ENCODE measurements at places on chromosomes 3 and 15.
A peak's percentile ranks its signal among the peaks of the same experiment; 100 is the strongest.

DNA sequence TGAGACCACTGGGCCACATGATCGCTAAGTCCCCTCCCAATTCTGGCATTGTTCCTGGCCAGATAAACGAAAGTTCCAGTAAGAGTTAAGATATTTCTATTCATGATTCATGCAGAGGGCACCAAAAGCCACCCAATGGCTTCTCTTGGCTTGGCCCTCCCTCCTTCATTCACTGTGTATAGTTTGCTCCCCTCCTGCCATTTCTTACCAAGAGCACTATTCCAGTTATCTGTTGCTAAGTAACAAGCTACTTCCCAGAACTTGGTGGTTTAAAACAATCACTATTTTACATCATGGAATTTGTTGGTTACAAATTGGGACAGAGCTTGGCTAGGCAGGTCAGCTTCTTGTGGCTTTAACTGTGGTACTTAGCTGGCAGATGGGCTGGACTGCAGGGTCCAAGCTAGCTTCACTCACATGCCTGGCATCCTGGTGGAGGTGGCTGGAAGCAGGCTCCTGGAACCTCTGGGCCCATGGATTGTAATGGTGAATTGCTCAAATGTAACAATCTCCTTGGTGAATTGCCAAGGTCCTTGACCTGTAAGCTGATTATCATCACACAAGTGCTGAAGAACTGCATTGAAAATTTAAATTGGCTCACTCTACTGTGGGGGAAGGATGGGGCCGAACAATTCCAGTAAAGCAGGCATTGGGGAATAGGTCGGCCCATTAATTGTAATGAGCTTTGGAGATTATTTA is 16.6 kb downstream of the EAF1 start:
- no peak for DNase-seq

GRCh38 chr15:59158701-59159034 is 48.0 kb upstream of the LDHAL6B start:
- DNase-seq, result no peak

- DNase-seq, result no peak
These were observed 36.2 kb downstream of the MRAS start for GRCh38 chr3:138384531-138384930.

- no peak for DNase-seq
These were observed 124.9 kb downstream of the GRM7 start for GRCh38 chr3:6985848-6986247.

DNA sequence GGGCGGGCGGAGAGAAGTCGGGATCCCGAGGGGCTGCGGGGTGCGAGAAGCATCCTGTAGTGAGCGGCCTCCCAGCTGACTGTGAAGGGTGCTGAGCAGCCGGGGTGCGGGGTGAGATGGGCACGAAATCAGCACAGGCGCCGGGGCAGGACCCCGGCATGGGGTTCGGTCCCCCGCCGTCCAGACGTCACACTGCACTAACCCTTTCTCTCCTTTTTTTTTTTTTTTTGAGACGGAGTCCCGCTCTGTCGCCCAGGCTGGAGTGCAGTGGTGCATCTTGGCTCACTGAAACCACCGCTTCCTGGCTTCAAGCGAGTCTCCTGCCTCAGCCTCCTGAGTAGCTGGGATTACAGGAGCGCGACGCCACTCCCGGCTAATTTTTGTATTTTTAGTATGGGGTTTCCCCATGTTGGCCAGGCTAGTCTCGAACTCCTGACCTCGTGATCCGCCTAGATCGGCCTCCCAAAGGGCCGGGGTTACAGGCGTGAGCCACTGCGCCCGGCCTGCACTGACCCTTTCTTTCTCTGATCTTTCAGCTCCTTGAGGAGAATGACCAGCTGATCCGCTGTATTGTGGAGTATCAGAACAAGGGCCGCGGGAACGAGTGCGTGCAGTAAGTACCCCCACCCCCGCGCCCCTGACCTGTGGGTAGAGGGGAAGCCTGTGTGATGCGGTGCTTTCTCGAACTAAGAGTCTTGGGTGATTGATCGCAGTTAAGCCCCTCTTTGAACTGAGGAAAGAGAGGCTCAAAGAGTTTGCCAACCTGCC is 513 bp downstream of the SS18L2 start:
- no peak for DNase-seq

GRCh38 chr3:42349765-42350594 is 60.4 kb downstream of the LYZL4 start:
- no peak for DNase-seq

DNA sequence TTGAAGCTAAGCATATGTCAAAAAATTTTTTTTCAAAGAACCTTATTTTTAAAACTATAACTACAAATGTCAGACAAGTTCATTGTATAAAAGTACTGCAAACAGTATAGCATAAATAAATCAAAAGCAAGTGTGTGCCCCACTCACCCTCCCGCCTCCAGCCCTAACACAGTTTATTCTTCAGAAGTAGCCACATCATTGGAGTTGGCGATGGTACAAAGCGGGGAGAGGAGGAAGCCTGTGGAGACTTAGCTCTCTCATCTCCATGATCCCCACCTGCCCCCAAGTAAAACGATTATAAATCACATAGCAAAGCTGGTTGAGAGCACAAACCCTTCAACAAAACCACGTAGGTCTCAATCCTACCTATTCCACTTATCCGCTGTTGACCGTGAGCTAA is 33.6 kb downstream of the FOXP1 start:
- DNase-seq, result no peak

GRCh38 chr3:23501201-23501802 is 298.2 kb downstream of the UBE2E2 start:
- no peak for DNase-seq

GRCh38 chr3:169478566-169479313 is 184.8 kb downstream of the MECOM start:
- no peak for DNase-seq

DNA sequence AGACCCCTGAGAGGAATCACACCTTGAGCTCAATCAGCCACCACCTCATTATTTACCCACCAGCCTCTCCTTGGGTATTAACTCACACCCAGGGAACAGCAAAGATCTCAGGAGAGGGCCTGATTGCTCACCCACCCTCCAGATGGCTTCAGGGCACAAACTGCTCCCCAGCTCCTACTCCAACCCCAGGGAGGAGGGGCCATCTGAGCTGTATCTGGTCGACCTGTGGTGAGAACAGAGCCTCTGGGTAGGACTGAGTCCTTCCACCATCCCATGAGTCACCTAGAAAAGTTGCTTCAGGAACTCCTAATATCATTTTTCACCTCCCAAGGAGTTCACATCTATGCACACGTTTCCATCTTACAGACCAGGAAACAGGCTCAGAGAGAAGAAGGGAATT is 44.8 kb upstream of the HES1 start:
- no peak for DNase-seq

DNA sequence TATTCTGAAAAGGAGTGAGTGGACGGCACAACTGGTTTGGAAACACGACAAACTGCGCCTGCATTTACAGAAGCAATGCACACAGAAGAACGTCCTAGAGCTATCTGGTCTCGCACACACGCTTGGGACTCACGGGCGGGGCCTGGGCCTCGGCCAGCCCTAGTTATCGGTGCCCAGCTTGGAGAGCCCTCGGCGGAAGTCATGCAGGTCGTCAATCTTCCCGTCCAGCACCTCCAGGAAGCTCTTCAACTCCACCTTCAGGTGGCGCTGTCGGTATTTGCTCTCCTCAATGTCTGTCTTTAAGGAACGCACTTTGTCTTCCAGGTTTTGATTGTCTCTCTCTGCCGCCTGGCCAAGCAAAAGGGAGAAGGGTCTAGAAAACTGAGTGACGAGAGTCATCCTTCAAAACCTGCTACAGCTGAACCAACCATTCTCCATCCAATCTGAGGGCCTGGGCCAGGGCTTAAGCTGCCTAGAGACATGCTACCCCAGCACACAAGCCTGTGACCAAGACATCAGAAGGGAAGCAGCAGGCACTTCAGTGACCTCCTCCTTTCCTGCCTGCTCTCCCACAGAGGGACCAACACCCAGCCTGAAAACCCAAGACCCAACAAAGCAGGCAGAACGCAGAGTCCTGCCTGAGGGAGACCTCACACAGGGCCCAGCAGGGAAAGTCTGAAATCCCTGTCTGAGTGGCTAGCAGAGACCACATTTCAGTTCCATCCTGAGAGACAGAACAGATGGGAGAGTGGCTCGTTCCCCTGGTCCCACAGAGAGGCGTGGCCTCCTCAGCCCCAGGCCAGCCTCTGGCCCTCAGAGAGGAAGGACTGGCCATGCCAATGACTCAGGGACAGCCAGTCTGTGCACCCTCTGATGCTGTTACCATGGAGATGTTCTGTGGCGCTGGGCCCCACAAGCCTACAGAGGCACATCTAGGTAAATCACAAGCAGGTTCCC is 40.4 kb downstream of the WHAMM start:
- peak; percentile 12 for DNase-seq

DNA sequence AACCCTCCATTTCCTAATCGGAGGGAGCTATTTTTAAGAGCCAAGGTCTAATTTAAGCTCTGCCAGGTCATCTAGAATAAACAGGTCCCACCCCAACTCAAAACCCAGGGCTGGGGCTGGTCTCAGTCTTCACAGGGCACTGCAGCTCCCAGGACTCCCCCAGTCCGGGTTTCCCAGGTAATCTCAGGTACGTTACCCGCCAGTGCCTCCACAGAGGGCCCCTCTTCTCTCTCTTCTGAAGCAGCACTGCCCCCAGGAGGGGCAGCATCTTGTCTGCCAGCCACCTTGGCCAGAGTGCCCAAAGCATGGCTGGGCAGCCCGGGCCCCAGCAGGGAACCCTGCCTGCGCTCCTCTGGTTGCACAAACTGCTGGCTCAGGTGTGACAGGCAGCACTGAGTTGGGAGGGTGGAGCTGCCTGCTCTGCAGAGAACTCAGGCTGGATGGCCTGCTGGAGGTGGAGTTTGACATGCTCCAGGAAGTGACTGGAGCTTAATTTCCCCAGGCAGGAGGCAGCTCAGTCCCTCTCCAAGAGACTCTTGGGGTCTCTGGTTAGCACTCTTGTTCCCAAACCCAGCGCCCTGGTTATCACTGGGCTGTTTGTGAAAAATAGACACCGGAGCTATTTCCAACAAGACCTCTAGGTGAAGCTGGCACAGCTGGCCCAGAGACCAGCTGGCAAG is at the start of gene PLA2G4F:
TSS of gene PLA2G4F (minus strand) at position 394 of the 680 bp plus-strand sequence. CDS start at position 307, 87 bp downstream.
- DNase-seq, result no peak

- DNase-seq, result no peak
These were observed 439.2 kb downstream of the CNTN6 start for GRCh38 chr3:1531981-1532380.

GRCh38 chr3:123376451-123377242 is 72.2 kb downstream of the ADCY5 start:
- DNase-seq, result no peak

GRCh38 chr15:39591141-39591895 is 10.4 kb downstream of the THBS1 start:
- DNase-seq, result no peak

- DNase-seq, result no peak
These were observed 147.8 kb upstream of the IL12A start for GRCh38 chr3:159840703-159841299.

DNA sequence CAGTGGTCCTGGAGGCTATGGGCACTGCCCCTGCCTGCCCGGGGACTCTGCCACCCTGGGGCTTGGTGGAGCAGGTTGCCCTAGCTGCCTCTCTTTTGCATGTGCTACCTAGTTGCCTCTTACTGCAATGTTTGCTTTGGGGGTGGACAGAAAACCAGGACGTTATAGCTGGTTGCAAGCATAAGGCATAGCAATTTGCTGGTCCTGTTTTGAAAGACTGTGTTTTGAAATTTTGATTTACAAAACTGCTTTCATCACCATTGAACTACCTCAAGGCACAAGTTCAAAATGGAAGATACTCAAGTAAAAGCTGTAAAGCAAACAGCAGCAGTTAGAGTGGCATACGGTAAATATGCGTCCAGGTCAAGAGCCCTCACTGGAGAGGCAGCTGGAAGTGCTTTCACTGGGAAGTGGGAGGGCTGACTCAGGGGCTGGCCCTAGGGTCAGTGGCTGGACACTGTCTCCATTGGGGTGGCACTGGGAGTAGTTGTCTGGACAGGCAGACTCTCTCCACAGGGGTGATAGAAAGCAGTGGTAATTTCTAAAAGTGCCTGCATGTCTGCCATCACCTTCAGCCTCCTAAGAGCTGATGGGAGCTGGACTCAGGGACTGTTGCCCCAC is 138.1 kb downstream of the CHDH start:
- no peak for DNase-seq

DNA sequence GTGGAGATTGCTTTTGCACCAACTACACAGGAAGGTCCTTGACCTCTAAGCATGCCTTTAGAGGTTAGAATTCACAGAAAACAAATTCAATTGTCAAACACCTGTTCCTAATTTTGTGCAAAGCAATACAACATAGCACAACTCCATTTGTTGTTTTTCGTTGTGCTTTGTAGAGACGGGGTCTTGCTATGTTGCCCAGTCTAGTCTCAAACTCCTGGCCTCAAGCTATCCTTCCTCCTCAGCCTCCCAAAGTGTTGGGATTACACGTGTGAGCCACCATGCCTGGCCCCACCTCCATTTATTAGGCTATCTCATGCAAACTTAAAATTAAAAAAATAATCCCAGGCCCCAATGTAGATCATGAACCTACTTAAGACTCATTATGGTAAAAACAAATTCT is 6.0 kb downstream of the NCBP2 start:
- DNase-seq, result no peak

DNA sequence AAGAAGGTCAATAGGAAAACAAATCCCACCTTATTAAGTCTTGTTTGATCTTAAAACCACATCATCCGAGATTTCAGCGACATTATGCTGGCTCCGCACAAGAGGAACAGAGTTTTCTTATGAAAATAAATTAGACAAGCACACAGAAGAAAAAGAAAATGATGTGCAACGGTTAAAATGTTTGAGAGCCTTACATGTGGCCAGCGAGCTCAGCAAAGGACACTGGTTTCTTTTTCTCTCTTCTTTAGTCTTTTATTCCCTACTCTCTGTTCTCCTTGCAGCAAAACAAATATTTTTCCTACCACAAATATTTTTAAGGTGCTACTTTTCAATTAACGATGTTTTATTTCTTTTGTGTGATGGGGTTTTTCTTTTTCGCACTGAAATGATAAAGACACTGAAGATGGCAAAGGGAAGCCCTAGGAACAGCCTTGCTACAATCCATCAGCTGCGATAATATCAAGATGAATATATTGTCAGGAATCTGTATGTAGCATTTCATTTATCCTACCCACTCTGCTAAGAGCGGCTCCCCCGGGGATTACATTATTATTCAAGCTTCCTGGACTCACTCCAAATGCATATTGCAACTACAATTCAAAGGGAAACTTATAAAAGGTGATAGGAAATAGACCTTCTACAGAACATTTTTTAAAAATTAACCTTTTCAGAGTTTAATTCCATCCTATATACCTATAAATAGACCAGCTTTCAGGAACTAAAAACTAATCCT is 72.9 kb downstream of the ANXA2 start:
- no peak for DNase-seq

GRCh38 chr3:106115557-106115956 is 246.7 kb upstream of the CBLB start:
- DNase-seq, result no peak

Measured in activated CD8-positive, alpha-beta memory T cell treated with anti-CD3 and anti-CD28 coated beads for 1 hour (primary cell).